A673 (cell line): ENCODE measurements at places on chromosomes 12 and 14.

GRCh38 chr12:58296863-58297262 lies 355.5 kb downstream of the ATP23 start:
- DNase-seq, result no peak

DNA sequence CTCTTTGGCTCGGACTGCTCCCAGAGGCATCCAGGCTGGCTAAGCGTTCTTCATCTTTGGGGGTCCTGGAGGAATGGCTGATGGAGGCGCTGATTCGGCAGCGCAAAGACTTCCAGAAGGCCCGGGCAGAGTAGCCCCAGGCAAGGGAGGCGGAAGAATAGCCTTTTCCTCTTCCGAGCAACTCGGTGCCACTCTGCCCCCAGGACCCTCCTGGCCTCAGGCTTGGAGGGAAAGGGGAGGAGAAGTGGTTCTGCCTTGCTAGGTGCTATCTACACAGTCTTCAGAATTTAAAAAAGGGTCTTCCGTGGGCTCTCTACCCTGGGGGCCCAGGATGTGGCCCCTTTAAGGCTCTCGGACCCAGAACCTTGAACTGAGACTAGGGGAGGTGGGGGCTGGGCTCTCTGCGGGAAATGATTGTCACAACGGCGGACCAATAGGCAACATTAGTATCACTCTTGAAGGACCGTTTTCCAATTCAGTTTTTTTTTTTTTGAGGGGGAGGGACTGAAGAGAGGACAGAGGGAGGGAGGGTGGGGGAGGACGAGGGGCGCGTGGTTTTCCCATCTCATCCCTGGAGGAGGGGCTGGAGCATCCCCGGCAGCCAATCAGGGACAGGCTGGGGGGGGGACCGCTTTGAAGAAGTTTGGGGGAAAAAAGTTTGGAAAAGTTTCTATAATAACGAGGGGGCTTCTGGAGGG lies at the start of gene NFATC4:
Gene NFATC4 (plus strand): TSS at position 671 of the 698 bp plus-strand sequence. CDS start 157 bp downstream, outside the sequence.
- DNase-seq, result peak; percentile 94

DNA sequence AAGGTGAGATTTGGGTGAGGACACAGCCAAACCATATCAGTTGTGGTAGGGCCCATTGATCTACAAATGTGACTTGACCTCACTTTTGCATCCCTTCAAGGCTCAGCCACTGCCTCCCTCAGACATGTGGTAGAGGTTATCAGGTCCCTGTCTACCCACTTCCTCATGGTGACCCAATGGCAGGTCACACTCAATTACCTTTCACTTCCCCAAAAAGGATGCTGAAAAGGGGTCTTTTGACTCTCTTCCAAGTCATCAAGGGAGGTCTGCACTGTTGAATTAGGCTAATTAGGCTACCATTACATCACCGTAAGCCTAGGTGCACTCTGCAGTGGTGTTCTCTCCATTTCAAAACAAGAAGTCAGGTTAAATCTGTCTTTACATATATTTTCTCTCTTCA lies 22.6 kb upstream of the DRAM1 start:
- no peak for DNase-seq

DNA sequence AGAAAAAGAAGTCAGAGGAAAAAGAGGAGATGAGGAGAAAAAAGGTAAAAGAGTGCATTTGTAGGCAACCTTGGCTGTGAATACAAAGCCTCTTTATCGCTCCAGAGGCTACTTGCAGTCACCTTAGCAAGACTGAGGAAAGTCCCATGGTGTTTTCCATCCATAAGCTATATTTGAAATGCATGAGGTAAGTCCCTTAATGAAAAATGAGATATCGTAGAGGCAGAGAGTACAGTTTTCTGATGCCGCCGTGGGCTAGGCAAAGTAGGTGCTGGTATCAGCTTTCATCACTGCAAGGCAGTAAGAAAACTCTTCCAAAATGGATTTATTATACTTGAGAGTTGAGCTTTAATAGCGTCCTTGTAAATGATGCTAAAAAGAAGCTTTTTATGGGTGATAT lies 186.8 kb downstream of the ASCL1 start:
- no peak for DNase-seq

GRCh38 chr12:77949943-77950342 lies 119.2 kb downstream of the NAV3 start:
- DNase-seq, result no peak

DNA sequence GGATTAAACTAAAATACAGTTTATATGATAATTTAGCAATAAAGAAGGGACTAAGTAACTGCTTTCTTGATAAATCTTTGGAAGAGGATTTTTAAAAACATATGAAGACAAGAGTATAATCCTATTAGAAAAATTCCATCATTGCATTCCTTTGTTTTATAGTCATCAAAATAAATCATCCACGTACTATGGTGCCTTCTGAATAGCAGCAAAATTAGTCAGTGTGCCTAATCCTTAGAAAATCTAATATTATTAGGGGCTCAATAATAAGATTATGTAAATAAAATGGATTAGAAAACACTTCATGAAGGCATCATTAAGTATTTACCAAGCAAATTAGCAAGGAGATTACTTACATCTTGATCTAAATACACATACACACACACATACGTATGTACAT lies 102.1 kb downstream of the KCNH5 start:
- peak; percentile 33 for DNase-seq

GRCh38 chr12:6534945-6535696 lies 804 bp downstream of the GAPDH start:
- peak; percentile 81 for DNase-seq

- no peak for DNase-seq
Observed at GRCh38 chr14:65110525-65110924, 8.2 kb upstream of the MAX start.

DNA sequence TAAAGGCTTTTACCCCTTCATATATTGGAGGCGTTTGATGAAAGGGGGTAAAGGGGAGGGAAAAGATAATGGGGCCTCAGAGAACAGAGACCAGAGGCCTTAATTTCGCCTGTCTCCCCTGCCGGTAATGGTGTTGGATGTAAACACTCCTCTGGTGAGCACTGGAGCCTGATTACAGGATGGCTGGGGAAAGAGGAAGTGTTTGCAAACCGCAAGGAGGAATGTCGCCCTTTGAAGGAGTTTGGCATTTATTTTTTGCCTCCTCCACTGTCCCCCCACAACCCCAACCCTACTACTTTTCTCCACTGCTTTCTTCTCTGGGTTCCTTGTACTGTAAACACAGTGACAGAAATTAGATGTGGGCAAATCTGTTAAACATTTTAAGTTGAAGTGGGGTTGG lies 211.9 kb upstream of the TBX3 start:
- DNase-seq, result no peak

- DNase-seq, result peak; percentile 91
Observed at GRCh38 chr12:53006810-53007309, 604 bp downstream of the EIF4B start.

- DNase-seq, result peak; percentile 66
Observed at GRCh38 chr12:98752726-98753125, 107.6 kb downstream of the APAF1 start.

DNA sequence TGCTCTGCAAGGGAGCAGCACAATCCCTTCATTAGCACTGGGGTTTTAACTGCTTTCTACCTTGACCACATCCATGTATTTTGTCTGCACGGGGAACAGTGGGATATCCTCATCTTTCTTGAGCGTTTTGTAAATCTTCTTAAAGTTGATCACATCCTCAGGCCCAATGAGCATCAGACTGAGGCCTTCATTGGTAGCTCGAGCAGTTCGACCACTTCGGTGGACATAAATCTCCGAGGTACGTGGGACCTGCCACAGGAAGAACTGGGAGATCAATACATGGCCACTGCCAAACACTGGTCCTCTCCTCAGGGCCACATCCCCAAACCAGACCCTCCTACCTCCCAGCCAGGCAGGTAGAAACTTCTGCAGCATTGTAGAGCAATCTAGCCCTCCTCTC lies 26.1 kb downstream of the DDX24 start:
- no peak for DNase-seq

DNA sequence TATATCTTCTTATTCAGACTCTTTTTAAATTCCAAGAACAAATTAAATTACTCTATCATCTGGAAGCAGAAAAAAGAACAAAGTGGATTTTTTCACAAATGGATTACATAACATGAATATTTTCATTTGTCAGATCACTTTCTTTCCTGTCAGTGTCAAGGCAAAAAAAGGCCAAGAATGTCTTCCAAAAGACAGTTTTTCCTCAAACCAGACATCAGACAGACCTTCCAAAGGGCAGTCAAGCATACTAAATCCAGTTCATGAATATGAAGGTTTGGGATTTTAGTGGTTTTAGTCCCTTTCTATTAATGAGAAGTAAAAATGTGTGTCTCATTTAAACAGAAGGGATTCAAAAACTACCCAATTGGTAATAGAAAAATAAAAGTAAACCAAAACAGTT lies 336.0 kb downstream of the CEP128 start:
- DNase-seq, result no peak

DNA sequence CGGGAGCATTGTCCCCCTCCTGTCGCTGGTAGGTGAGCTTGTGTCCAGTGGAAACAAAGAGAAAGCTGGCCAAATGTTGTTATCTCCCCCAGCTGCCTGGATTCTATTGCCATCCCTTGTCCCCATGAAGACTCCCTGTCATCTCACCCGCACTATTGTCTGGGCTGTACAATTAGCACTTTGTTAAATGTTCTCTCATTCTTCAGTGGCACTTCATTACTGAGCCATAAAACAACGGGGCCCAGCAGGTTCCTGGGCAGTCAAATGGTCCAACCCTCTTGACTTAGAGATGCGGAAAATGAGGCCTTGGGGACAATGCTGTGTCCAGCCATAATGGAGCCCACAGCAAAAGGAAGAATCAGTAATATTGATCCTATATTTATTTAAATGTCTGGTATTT lies 13.2 kb upstream of the COL2A1 start:
- DNase-seq, result no peak

GRCh38 chr14:50920482-50921230 lies 23.6 kb downstream of the PYGL start:
- no peak for DNase-seq

DNA sequence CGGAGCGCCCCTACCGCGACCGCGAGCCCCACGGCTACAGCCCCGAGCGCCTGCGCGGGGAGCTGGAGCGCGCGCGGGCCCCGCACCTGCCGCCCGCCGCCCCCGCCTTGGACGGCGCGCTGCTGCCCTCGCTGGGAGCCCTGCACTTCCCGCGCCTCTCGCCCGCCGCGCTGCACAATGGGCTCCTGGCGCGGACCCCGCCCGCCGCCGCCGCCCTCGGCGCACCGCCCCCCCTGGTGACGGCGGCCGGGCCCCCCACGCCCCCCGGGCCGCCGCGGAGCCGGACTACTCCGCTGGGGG lies 27.0 kb downstream of the LRCOL1 start:
- no peak for DNase-seq

DNA sequence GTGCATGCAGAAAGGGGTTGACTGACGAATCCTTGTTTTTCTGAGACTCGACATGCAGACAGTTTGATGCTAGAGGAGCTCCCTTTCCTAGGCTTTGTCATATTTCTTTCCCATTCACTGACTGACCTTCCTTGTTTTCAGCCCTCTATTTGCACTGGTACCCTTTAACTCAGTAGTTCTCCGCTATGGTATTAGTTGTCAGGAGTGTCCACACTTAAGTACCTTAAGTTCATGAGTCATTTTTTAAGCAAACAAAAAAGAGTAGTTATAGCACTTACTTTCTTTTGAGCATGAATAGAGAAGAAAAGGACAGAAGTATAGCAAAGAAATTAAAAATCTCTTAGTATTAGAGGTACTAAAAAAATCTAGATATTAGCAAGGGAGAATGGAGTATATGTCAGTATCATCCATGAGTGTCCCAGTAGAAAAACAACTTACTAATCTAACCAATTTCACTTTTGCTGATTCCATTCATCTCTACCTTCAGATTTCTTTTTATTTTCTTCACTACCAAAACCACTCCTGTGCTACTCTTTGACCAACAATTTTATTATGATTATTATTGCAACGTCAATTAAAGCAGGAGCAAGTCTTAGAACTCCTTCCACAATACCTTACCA lies 8.3 kb downstream of the ATP2B1 start:
- no peak for DNase-seq

DNA sequence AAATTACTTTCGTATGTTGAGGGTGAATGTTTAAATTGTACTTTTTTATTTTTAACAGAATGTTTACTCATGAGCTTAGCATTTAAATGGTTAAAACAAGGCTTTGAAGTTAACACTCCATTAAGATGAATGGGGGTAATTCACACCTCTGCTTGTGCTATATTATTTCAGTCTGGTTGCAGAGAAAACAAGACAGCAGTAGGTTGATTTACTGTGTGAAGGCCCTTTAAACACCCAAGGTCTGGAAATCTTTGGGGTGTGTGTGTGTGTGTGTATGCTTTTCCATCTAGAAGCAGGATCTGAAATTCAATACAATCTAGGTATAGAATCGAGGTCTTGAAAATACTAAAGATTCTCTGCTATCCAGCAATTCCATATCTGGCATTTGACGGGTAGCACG lies 83.8 kb downstream of the SLC38A6 start:
- no peak for DNase-seq
